ENCODE measurements at places on chromosomes 5 and 9.

- DNase-seq: no peak
Measured at GRCh38 chr9:87108661-87109060, 161.4 kb upstream of the GAS1 start.

DNA sequence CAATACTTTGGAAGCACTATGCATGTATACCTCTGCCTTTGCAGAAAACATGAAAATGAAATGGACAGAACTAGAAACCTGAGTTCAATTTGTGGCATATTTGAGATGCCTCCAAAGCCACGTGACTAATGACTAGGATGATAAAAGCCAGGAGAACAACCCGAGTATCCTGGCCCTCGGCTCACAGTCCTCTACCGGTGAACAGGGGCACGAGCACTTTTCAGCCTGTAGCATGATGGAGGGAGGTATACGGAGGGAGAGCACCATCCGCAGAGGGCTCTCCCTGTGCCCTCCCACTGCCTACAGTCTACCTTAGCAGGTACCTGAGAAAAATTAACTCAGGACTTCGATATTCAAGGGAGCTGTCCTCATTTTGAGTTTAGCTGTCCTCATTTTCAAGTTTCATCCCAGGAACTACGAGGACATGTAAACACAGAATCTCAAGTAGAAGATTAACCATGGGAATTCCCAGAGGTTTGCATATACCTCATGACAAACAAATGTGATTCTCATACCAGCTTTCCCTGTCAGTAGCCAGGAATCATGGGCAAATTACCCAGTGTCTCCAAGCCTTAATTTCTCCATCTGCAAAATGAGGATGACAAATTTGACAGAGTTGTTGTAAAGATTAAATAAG, 249.3 kb downstream of the DNAH5 start:
- peak; percentile 3 for DNase-seq

DNA sequence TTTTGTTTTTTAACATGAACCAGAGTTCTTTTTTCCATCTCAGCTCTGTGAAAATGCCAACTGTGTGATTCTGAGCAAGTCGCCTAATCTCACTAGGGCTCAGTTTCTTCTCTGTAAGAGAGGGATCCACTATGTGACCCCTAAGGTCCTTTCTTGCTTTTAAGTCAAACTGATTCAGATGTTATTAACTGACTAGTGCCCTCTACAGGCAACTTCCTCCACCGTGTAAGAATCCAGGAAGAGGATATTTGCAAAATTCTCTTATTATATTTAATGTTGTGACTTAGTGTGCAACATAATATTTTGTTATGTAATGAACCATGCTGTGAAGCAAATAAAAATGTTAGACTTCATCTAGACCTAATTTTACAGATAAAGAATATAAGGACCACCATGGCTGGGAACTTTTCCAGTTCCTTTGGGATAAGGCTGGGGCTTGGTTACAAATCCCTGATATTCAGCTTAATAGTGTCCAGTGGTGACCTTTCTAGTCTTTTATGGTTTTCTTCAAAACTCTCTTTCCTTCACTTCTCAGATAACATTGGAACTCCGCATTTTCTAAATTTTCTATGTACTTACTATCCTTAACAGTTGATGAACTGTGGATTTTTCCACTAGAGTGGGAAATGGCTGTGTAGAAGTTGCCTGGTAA, 244.7 kb downstream of the PIK3R1 start:
- DNase-seq: peak; percentile 81

DNA sequence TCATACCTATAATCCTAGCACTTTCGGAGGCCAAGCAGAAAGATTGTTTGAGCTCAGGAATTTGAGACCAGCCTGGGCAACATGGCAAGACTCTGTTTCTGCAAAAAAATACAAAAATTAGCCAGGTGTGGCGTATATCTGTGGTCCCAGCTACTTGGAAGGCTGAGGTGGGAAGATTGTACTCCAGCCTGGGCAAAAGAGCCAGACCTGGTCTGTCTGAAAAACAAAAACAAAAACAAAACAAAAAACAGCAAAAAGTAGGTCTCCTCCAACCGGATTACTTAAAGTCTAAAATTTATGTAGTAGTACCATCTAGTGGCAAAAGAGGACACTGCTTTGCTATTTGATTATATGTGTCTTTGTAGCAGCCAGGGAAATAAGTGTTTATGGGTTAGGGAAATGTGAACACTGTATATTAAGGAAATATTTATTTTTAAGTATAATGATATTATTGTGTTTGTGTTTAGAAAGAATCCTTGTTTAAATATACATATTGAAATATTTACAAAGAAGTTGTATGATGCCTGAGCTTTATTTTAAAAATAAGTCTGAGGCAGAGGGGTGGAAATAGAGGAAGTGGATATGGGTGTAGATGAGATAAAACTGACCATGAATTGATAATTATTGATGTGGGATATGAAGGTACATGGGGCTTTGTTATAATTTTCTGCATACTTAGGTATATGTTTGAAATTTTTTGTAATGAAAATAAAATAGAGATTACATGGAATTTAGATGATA, 20.0 kb downstream of the APC start:
- peak; percentile 78 for DNase-seq

DNA sequence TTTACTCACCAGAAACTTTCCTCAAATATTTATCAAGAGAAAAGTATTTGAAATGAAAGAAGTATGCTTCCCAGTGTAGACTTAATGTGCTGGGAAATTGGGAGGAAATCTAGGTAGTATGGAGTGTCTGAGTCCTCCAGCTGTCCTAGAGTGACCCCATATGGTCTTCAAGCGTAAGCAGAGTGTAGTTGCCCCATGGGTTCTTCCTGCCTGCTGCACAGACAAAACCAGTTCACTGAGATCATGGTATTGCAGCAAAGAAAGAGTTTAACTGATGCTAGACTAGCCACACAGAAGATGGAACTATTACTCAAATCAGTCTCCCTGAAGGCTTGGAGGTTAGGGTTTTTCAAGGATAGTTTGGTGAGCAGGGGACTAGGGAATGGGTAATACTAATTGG, 114.9 kb upstream of the PRLR start:
- peak; percentile 23 for DNase-seq

GRCh38 chr5:15243301-15244020, 256.5 kb upstream of the FBXL7 start:
- DNase-seq: no peak

DNA sequence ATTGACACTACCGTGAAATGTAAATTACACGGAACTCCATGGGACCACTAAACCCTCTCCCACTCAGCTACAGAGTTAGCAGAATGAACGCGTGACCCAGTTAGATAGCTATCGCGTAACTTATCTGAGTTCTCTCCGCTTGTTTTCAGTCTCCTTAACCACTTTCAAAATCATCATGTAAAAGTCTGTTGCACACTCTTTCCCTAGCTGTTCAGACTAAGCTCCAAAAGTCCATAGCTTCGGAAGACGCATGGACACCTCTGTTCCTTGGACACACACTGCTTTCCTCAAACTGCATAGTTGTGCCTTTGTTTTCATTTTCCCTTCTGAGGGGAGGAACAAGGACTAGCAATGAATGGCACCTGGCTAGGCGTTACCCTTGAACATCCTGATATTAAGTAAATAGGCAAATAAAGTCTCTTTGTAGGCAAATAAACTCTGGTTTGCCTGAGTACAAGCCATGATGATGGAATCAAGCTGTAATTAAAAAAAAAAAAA, 83.3 kb downstream of the DAPK1 start:
- DNase-seq: no peak

DNA sequence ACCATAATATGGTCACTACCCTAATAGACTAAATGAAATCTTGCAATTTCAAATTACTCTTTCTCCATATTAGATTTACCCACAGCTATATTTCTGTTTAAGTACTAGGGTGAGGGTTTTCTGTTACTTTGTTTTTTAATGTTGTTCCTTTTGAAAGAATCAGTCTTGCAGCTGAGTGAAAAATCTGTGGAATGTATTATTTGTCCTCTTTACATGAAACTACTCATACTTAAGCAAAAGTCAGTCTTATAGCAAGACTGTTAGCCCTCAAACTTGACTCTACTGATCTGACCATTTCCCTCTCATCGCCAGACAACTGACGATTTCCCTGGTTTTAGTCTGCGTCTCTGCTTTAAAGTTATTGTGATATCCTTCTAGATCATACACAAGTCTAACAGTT, 84.0 kb downstream of the PIK3R1 start:
- no peak for DNase-seq

GRCh38 chr9:35920051-35920620, 10.8 kb downstream of the SPAAR start:
- no peak for DNase-seq

GRCh38 chr9:135579889-135580660, 18.5 kb downstream of the PAEP start:
- DNase-seq: no peak

DNA sequence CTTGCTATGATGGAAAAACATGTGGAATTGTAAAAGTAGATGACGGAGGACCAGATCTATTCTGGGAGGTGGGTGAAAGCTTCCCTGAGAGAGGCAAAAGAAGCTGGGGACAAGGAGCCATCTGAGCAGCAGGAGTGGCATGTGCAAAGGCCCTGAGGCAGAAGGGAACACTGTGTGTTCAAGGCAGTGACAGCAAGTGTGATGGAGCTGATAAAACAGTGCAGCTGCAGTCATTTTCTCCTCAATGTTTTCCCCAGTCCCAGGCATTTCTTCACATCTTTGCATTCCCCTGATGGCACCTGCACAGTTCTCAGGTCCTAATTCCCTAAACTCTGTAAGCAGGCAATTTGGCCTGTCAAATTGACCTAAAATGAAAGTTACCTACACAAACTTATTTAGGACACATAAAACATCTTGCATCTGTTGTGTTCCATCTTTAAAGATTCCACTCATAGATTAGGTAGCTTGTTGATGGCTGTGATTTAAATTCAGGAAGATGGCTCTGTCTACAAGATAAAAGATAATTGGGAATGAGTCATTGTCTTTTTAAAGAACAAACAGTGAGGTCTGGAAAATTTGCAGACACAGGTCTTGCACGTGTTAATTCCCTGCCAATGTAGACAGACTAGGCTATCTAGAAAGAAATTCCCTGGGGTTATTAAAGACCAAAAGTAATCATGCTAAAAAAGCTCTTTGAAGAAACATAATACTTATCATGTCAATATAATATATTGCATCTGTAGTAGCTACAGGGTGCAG, 289.6 kb upstream of the SGCD start:
- no peak for DNase-seq

DNA sequence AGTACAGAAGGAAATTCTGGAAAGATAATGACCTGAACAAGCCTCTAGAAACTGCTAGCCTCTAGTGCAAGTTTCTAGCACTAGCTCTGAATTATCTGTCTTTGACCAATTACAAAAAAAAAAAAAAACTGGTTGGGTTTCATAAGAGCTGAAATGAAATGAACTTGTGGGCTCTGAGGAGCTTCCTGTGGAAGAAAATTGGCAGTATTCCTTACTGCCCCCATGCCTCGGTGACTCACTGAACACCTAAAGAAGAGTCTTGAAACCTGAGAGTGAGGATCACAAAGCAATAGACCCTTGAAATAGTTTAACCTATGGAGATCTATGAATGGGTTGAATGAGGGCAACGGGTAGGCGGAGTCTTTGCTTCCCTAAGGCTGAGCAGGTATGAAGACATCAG, 263.6 kb upstream of the RASA1 start:
- DNase-seq: peak; percentile 15

DNA sequence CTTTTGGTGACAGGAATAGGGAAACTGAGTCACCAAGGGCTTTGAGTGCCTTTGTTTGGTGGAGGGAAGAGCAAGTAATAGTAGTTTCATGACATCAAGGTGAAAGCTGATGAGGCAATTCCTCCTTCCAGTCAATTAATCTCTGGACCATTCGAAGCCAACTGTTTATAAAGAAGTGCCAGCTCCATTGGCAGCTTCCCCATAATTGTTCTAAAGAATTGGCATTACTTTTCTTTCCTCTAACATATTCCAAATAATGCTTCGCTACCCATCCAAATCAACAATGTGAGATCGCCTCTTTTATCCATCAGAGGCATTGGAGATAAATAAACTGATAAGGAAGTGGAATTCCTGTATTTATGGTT, 132.4 kb downstream of the NPR3 start:
- no peak for DNase-seq

GRCh38 chr9:928363-929042, 48.0 kb upstream of the DMRT3 start:
- DNase-seq: peak; percentile 29

DNA sequence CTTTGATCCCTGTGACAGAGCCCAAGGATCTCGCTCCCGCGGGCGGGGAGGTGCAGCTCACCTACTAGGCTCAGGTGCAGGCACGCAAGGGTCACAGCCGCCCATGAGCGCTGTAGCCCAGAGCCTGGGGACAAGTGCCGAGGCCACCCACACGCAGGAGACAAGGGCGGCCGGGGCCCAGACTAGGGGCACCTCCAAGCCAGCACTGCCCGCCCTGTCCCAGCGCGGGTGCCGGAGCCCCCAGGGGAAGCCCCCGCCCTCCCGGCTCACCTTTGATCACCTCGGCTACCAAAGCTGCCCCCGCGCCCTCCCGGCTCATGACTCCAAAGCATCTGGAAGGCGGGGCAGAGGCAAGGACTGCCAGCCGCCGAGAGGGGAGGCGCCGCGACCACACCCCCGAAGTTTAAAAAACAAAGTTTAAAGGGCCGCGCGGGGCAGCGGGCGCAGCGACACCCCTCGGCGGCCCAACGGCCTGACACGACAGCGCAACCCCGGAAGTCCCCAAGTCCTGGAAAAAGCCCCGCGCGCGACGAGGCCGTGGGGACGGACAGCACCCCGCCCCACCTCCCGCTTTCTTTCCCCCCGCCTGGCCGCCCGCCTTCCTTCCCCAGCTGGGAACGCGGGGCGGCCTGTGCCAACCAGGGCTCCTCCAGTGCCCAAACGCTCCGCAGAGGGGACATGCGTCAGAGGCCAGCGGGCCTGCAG, 53.0 kb downstream of the CDC14B start:
- DNase-seq: peak; percentile 72

DNA sequence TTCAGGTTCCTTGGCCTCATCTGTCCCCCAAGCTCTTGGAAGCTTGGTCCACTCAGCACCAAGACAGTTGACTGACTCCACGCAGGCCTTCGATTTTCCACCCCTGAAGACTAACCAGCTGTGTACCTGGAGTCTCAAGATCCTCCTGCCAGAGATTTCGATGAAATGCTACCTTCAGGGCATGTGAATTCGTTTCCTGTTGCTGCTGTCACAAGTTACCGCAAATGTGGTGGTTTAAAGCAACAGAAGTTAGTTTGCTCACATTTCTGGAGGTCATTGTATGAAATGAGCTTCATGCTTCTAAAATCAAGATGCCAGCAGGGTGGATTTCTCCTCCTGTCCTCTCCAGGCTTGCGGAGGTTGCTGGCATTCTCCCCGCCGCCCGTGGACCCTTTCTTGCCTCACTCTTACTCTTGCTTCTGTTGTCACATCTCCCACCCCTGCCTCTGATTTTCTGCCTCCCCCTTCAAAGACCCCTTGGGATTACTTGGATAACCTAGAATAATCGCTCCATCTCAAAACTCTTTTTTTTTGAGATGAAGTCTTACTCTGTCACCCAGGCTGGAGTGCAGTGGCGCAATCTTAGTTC, 27.6 kb upstream of the RETREG1 start:
- no peak for DNase-seq

DNA sequence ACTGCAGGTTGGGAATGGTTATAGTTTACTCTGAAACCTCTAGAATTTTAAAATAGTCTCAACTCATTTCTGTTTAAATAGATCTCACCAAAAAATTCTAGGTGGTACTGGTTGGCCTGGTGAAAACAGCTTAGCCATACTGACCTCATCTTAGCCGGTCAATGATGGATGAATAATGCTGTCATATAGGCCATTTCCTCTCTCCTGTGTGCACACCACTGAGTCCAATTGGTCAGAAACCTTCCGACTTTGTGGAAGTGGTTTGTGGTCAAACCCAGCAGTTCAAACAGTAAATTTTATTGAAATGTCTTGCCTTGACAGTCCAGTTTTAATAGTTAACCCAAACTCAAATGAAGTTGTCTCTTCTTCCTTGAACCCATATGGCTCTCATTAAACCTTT, 98.6 kb downstream of the GIN1 start:
- DNase-seq: peak; percentile 79

All from ELR (cell line).